ENCODE measurements at places on chromosomes 2 and 18.

GRCh38 chr2:191347881-191348280 is 102.7 kb downstream of the MYO1B start:
- no peak for DNase-seq

GRCh38 chr2:168930242-168930641 is 29.2 kb downstream of the G6PC2 start:
- no peak for DNase-seq

DNA sequence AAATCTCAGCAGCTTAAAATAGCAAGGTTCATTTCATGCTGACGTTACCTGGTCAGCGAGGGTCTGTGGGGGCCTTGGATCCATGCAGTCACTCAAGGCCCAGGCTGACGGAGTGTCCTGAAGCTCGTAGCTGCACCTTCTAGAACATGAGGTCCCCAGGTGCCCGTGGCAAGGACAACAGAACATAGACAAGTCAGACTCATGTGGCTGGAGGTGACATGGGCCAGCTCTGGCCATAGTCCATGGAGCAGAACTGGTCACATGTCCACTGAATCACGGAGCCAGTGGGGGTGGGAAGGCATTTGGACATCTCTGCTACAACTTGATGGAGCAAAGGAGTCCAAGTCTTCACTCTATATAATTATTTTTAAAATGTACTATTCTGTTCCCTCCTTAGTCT is 233.2 kb downstream of the ACKR3 start:
- no peak for DNase-seq

- DNase-seq, result no peak
Measured at GRCh38 chr2:128215897-128216642, 102.6 kb downstream of the HS6ST1 start.

DNA sequence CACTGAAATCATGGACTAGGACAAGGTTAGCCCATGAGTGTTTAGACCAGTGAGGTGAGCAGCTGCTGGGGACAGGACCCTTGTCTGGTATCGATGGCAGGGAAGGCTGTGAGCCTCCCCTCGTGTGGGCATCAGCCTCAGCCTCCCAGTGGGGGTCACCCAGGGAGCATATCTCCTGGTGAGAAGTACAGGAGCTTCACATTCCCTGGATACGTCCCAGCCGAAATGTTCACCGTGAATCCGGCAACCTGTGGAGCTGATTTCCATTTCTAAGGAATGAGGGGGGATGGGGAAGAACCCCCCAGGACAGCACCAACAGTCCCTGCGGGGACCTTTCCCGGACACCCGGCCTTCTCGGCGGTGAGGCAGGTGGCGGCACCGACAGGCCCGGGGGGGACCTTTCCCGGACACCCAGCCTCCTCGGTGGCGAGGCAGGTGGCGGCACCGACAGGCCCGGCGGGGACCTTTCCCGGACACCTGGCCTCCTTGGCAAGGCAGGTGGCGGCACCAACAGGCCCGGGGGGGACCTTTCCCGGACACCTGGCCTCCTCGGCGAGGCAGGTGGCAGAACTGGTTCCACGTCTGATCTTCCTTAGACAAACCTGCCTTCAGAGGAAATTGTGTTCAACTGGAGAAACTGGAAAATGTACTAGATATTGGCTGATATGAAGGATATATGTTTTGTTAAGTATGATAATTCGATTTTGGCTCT is 21.2 kb downstream of the RTP5 start:
- DNase-seq, result no peak

Data from stimulated activated naive CD8-positive, alpha-beta T cell treated with anti-CD3 and anti-CD28 coated beads, Interleukin-15, Interleukin-2, amounts not matched to agents 100 U/mL and 50 U/mL, for 24 hours (primary cell).